ENCODE measurements at places on chromosomes 6 and 20.

DNA sequence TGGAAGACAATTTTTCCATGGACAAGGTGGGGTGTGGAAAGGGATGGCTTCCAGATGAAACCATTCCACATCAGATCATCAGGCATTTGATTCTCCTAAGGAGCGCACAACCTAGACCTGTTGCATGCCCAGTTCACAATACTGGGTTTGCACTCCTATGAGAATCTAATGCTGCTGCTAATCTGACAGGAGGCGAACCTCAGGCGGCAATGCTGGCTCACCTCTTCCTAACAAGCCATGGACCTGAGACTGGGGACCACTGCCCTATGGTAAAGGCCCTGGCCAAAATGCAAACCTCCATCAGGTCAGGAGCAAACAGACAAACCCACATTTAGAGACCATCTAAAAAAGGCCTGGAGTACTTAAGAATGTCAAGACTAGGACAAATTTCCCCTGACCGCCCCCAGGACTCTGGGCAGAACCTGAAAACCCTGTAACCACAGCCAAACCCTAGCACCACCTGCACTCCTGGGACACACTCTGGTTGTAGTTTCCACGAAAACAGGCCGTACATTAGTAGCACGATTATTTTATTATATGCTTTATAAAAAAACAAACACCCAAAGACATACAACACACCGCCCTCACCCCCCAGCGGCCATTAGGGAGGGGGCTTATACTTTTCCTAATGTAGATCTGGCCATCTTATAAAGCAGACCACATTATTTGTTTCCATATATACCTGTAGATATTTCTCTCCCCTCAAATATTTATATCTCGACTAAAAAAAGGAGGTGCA, 27.3 kb downstream of the SNX5 start:
- DNase-seq, result no peak

GRCh38 chr6:51830666-51831065, 256.7 kb downstream of the PKHD1 start:
- DNase-seq, result no peak

- DNase-seq, result no peak
Observed at GRCh38 chr6:141830530-141830929, 302.2 kb upstream of the GJE1 start.

GRCh38 chr6:29853245-29853644, 25.6 kb downstream of the HLA-G start:
- no peak for DNase-seq

GRCh38 chr6:158755636-158756035, 63.5 kb downstream of the EZR start:
- DNase-seq, result no peak

GRCh38 chr6:45619994-45620471, 242.3 kb upstream of the SUPT3H start:
- no peak for DNase-seq

GRCh38 chr6:74939151-74939708, 266.6 kb downstream of the COL12A1 start:
- no peak for DNase-seq

DNA sequence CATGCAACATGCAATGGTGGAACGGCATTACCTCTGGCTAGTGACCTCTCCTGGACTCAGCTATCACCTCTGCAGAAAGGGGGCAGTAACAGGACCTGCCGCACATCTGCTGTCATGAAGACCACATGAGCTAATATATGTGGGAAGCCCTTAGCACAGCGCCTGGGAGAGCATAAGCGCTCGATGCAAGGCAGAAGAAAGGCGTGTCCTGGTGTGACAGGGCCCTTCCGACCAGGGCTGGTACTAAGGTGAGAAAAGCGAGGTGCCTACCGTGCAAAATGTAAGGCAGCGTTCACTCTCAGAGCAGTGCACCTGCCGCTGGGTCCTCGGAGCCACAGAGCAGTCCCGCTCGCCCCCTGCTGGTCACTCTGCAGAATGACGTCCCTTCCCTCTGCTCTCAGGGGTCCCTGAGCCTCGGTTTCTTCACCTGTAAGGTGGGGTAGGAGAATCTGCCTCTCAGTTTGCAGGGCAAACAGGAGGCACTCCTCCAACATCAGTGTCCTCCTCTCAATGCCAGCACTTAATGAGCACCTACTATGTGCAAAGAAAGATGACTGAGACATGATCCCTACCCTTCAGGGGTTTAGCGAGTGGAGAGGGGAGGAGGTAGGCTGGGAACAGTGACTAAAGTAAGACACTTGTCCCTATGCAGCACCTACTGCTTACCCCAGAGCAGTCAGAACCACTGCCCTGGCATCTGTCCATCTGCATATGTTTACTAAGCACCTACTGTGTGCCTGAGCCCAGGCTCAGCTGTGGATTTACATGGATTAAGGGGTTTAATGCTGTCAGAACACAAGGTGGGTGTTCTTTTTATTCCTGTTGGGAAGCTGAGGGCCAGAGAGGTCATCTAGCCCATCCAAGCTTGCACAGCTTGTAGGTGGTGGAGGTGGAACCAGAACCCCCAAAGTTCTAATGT, 41.1 kb upstream of the PTGIS start:
- no peak for DNase-seq

DNA sequence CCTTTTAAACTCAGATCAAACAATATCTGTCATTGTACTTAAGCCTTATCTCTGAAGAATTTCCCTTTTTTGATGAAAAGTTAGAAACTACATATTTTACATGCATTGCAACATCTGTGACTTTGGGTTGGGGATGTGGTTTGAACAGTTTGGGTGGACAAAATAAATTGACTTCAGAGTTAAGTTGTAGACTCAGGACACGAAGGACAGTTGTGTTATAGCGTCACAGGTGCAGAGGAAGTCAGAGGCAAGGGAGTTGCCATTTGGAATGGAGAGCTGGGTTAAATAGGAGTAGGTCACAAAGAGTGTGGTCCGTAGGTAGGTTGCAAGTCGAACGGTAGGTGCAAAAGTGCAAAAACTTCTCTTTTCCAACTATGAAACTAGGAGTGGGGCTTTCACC, 46.0 kb downstream of the ZFAND3 start:
- DNase-seq, result no peak

DNA sequence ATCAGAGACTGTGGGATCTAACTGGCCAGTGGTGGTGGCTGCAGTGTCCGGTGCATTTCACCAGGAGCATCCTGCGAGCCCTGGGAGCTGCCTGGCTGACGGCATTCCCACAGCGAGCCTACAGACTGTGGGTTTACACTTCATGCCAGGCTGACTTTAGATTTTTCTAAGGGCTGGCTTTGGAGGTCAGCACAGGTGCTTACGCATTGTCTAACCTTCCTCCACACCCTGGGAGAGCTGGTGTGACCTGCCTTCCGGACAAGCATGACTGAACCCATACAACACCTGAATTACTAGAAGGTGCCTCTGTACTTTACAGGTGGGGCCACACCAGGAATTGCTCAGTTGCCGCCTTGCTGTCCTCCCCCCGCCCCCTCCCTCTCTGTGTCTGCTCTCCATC, 96.2 kb downstream of the RREB1 start:
- no peak for DNase-seq

DNA sequence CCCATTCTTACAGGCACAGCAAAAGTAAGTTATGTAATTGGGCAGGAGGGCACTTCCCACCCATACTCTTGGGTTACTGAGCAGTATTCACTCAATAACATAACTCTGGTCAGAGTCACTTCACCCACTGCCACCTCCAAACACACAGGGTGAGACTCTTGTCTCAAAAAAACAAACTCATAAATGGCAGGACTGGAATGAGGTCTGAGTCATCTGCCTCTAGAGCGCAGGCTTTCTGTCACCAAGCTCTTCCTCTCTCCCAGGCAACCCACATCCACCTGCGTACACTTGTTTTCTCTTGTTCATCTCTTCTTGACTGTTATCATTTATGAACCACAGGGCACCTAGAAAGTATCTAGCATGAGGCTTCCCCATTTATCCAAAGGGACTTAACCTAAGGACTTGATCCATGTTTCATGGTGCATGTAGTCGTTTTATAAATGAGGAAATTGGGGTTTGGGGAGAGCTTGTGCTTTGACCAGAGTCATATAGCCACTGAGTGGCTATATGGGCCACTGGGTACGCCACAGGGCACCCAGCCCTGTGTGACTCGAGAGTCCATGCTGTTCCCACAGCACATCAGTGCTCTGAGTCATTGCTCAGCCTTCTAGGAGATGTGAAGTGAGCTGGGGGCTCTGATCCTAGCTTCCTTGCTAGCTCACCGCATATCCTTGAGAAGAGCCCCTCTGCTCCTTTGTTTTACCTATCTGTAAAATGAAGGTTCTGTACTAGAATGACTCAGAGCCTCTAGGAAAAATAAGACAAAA, 22.4 kb downstream of the C20orf173 start:
- no peak for DNase-seq

DNA sequence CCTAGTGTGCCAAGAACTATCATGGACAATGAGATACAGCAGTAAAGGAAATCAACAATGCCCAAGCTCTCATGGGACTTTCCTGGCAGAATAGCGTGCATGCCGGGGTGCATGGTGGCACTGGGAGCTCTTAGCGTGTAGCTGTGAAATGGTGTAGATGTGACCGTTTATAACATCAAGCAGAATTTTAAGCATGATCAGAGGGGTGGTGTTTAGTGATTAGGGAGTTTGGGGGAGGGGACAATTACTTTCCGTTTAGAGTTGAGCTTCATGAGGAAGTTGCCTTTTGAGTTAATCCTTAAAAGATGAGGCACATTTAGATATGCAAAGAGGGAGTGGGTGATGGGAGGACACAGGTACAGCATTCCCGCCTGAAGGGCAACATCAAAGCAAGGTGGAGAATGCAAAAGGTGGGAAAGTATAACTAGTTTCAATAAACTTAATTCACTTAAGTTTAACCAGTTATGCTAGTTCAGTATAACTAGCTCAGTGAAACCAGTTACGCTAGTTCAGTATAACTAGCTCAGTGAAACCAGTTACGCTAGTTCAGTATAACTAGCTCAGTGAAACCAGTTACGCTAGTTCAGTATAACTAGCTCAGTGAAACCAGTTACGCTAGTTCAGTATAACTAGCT, 661.6 kb downstream of the QKI start:
- no peak for DNase-seq

DNA sequence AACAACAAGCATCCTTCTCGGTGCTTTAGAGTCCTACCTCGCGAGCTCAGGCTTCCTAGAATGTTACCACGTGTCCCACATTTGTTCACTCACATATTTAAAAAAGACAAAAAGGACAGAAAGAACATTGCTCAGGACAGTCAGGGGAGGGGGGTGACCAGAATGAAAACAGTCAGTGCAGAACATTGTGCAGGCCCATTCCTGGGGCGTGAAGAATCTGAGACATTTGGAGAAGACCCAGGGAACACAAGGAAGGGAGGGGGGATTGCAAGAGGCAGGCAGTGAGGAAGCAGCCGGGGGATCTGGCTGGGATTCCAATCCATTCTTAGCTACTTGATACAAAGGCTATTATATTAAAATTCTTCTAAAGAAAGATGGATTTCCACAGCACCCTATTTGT, 270.4 kb upstream of the CITED2 start:
- DNase-seq, result no peak

DNA sequence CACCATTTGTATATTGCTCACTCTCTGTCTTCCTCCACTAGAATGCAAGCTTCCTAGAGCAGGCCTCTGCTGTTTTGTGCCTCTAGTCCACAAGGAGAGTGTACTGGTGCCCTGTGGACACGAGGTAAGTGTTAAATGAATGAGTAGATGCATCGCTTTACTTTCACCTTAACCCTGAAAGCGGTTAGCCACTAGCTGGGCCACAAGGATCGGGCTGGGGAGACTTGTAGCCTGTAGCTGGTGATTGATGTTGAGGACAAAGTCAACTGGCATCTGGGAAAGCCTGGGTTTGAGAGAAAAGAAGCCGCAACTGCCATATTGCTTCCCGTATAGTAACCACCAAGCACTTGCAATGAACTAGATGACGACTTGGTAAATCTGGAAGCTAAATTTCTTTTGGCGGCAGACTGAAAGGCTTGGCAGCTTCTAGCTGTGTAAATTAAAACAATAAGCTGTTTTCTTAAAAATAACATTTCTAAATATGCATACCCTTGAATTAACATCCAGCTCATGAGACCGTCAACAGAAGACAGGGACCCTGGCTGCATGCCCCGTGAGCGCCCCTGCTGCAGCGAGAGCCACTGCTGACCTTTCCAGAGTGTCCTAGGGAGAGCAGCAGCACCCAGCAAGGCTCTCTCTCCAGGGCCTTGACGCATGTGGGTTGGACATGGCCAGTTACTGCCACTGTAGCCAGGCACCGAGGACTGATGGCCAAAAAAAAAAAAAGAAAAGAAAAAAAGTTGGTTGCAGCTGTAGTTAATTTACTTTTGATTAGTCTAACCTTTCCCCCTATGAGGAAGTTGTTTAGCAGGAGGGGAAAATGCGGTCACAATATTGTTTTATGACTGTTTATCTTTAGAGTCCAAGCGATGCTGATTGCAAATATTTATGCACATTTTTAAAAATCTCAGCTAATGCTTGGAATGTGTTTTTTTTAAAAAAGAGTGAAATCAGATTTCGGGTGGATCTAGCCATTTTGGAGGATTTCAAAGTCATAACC, 315.1 kb downstream of the TFAP2C start:
- DNase-seq, result no peak

DNA sequence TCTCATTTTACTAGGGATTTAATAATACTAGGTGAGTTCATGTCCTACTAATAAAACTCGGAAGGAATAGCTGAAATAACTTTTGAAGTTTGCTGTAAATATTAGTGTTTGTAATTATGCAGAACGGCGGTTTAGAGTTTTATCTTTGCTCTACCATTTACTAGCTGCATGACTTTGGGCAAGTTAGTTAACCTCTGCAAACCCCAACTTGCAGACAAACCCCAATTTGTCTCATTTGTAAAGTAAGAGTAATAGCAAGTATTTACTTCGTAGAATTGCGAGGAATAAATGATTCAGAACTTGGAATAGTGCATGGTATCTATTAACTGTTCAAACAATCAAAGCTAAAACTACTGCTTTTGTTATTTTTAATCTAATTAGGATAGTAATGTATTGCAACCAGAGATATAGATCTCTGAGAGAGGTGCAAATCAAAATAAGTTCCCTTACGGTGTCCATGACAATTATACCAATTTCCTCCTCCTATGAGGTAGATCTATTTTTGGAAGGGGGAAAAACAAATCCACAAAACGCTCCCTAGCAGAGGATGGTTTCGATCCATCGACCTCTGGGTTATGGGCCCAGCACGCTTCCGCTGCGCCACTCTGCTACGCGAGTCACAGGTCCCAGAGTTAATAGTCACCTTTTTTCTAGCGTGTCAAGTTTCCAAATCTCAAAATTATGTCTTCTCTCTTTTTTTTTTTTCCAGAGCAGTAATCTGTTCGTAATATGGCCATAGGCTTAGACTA, 35.1 kb upstream of the BTN3A2 start:
- no peak for DNase-seq

DNA sequence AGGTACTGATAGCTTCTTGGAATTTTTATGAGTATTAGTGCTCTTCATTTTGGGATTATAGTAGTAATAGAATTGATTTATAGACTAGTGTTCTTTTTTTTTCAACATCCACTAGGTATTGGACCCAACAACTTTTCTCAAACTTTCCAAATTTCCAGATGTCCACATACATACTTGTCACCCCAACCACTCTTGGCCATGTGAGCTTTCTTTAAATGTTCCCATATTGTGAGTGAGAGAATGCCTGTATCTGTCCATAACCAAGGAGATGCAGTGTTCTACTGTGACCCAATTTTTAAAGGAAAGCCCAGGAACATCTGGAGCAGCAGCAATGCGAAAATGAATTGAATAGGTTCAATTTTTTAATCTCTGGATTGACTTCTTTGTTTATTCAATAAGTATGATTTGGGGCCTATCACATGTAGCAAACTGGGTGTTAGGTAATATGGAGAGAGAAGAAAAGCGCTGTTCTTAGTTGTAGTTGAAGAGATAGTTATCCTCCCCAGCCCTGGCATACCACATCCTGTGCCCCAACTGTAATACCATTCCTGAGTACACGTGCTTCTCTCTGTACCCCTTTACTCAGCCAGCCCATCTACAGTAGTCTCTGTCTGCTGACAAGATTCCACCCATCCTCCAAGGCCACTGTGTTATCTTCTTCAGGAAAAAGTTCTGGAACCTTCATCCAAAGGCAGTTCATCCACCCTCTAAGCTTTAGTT, 116.8 kb upstream of the SUPT3H start:
- no peak for DNase-seq
